ENCODE measurements at places on chromosomes 2 and 18.

DNA sequence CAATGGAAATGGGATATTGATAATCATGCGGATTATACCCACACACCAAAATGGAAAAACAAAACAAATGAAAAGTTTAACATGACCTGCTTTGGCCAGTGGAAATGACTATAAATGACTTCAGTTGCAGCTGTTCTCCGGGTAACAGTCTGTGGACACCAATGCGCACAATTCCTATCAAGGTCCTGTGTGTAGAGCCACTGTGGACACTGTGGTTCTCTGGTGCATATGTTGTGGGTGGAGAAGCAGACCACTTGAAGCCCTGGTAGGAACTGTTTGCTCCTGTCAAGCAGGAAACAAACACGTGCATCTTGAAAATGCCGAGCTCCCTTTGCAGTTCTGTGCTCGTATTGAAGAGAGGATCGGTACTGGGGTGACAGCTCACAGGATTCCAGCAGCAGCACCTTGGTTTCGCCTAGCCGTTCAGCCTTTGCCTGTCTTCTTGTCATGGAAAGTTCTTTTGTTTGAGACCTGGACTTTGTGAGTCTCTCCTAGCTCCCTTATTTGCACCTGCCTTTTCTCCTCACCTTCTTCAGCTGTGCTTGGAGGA is 32.9 kb downstream of the NCK2 start:
- no peak for DNase-seq

DNA sequence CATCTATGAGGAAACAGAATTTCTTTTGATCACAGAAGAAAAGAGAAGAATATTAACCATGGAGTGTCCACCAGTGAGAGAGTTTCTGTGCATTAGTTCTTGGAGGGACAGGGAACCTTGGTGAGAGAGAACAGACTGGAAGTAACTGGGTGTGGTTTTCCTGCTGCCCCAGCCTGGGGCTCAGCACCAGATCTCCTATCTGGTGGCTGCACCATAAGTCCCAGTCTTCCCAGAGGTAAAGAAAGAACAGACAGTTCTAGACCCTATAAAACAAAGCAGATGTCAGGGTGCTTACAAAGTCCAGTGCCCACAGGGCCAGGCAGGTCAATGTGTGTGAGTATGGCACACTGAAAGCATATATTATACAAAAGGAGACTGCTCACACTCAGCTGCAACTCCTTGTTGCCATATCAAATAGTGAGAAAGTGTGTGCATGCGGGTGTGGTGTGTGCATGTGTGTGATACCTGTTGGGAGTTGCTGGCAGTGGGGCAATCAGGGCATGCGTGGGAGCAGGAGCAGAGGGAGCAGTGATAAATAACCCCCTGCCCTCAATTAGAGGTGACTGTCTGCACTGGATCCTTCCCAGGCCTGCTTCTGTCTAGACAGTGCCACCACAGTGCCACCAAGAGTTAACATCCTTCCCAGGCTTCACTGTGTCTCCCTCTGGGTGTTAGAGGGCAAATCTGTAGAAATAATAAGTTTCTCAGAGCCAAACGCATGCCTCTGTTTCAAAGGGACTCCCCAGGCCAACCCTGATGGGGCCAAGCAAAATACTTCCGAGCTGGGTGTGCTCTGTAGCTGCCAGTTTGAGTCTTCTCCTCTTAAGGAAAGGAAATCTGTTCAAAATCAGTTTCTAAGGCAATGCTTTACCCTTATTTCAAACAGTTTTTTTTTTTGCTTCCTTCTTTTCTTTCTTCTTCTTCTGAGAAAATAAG is 45.7 kb downstream of the RDH14 start:
- no peak for DNase-seq

GRCh38 chr2:119649364-119649917 is 29.6 kb upstream of the TMEM177 start:
- DNase-seq, result no peak

DNA sequence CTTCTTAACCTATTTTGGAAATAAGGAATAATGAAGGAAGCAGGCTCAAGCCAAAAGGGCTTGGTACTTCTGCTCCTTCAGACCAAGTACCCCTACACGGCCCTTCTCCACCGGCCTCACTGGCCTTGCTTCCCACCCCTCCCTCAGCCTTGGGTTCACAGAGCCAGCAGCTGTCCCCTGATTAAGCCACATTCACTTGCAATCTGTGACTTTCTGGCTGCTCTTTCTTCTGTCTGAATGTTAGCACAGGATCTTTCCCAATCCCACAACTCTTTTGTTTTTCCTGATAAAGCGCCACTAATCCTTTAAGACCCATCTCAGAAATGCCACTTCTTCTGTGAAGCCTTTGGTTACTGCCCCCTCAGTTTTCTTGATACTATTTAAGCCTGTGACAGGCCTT is 52.4 kb downstream of the REEP1 start:
- DNase-seq, result no peak

DNA sequence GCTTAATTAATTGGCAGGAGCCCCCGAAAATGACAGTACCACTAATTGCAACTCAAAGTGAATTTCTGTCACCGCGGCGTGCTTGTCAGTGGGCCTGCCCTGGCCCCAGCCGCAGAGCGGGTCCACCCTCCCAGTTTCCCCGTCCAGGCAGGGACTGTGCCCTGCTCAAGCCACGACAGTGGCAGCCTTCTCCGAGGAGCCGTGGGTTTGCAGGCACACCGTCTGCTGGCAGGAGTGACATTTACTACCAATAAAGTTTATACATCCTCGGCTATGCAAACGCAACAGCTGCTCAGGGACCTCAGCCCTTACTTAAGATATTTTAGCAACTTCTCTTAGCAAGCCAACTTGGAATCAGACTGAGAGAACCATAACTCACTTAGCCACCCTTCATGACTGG is 112.7 kb downstream of the GBX2 start:
- DNase-seq, result no peak

DNA sequence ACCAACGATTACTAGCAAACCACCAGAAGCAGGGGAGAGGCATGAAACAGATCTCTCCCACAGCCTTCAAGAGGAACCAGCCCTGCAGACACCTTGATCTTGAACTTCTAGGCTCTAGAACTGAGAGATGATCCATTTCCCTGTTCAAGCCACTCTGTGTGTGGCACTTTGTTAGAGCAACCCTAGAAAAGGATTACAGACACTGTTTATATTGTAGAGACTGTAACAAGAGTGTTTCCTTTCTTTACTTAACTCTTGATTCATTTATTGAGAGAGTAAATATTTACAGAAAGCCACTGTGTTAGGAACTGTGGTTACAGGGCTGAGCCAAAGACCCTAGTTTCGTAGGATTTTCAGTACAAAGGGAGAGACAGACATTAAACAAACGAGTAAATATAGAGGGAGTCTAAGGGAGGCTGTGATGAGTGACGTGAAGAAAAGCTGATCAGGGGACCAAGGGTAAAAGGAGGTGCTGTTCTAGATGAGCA is 10.9 kb downstream of the CCDC68 start:
- DNase-seq, result no peak

DNA sequence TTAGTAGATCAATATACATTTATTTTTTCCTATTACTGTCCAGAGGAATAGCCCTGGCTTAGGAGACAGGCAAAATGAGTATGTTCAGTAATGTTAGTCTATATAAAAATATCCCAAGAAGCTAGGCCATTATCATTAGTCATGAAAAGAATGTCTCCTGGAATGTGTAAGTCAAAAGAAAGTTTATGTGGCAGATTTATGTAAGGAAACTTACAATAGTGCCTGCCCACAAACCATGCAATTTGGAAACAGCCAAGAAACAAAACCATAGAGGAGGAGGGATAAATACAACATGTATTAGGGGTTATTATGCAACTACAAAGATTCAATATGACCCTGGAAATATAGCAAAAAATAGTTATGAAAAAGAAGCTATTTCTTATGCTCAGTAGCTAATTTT is 96.3 kb downstream of the NOL4 start:
- DNase-seq, result no peak

DNA sequence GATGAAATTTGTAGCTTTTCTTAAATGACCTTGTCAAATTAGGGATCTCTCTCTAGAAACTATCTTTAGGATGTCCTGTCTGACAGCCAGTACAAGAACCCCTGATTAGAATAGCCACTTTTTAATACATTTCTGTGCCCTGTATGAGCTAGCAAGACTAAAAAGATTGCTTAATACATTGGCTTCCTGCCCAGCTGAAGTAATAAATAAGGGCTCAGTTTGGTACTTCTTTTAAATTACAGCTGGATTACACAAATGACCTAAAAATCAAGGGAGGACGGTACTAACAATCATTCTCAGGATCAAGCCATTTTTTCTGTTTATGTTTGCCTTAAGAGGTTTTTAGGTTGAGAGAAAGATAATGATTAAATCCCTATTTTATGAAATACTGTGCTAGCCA is 11.6 kb upstream of the OLA1 start:
- DNase-seq, result no peak

- no peak for DNase-seq
Measured at GRCh38 chr2:31531101-31531500, 49.6 kb downstream of the SRD5A2 start.

DNA sequence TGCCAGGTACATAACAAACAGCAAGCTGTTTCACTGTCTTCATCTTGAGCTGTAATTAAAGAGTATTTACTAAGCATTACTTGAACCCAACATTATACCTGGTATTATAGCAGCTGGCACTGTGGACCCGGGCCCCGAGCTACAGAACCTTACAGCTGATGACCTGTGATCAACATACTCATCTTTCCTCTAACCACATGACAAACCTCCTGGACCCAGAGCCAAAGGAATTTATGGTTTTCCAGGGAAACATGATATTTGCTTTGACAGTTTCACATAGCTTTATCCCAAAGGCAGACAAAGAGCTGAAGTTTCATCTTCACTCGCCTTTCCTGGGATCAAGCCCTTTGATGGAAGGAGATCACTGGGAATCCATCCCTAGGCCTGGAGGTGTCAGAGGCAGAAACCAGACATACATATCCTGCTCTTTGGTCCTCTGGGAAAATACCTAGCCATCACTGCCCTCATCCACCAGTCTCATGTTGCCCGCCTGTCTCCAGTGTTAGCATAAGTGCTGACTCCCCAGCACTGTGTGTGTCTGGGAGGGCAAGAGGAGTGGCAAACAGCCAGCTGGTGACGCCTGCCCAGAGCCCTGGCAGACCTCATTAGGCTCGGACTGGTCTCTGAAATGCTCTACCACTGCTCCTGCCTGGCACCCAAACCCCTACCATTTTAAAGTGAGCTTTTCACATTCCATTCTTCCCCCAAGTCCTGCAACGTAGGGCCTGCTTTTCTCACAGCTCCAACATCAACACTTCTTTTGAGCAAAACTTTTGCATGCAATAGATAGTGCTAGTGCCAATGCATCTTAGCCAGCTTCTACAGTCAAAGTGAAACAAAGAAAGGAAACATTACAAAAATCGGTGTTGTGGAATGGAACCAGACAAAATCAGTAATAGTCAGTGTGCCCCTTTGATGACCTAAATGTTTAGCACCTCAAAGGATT is 138.8 kb upstream of the CTAGE1 start:
- no peak for DNase-seq

GRCh38 chr2:120828829-120829632 is 93.4 kb downstream of the GLI2 start:
- no peak for DNase-seq

DNA sequence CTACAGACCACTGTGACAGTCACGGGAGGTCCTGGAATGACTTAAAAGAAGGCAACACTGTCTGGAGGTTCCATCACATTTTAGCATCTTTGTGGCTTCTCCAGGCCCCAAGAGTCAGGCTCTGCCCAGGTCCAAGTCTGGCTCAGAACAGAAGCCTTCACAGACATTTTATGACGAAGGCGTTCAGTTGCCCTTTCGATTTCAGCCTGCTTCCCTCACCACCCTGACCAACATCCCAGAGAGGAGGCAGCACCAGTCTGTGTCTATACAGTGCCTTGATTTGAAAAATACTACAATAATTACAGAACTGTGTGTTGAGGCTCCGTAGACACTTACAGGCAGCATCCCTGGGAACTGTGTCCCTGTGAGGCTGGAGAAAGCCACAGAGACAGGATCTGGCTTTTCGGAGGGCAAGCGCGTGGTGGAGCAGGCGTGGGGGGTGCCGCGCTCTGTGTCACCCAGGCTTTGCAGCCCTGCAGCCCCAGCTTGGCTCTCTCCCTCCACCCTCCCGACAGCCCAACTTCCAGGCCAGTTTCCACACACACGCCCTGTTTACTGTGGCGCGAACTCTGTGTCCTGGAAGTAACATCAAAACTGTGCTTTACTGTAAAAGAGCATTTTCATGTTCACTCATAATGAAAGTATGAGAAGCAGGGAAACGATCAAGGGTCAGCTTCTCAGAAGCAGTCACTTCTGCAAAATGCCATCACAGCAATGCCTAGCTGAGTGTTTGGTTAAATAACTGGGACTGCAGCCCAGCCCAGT is 153.5 kb upstream of the ALKAL2 start:
- no peak for DNase-seq

- DNase-seq, result no peak
Measured at GRCh38 chr2:108287169-108287568, 1.5 kb upstream of the SULT1C2 start.

- no peak for DNase-seq
Measured at GRCh38 chr2:236904389-236905263, 181.1 kb upstream of the COPS8 start.

- DNase-seq, result no peak
Measured at GRCh38 chr18:24472591-24472990, 12.2 kb downstream of the HRH4 start.

GRCh38 chr18:42798606-42799170 is 316.8 kb downstream of the RIT2 start:
- no peak for DNase-seq

GRCh38 chr2:70709275-70710037 is 58.5 kb downstream of the ADD2 start:
- no peak for DNase-seq

DNA sequence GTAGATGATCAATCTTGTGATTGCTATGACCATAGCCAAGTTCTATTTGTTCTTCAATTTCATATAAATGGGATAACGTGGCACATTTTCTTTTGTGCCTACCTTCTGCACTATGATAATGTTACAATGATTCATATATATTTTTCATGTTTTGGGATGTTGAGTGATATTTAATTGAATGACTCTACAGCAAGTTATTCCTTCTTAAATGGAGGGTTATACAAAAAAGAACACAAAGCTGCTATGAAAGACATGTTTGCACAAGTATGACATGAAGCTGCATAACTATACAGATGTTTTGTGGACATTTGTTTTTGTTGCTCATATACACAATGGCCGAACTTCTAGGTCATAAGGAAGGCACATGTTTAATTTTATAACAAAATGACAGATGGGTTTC is 356.2 kb downstream of the CBLN2 start:
- DNase-seq, result no peak

GRCh38 chr18:10820681-10821080 is 294.9 kb downstream of the NAPG start:
- no peak for DNase-seq

DNA sequence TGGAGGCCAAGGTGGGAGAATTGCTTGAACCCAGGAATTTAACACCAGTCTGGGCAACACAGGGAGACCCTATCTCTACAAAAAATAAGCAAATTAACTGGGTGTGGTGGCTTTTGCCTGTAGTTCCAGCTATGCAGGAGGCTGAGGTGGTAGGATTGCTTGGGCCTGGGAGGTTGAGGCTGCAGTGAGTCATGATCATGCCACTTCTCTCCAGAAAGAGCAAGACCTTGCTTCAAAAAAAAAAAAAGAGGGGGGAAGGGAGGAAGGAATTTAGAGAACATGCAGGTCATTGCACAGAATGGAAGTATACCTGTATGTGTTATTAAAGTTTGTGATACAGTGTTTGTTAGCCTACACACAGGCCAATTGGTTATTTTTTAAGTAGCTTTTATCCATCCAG is 25.8 kb downstream of the PKP4 start:
- no peak for DNase-seq
